Right forelimb (tissue), 1 donor: ENCODE measurements at places on chromosomes 16 and 17.

GRCh38 chr16:13093661-13094060 lies 192.3 kb downstream of the SHISA9 start:
- no peak for DNase-seq

DNA sequence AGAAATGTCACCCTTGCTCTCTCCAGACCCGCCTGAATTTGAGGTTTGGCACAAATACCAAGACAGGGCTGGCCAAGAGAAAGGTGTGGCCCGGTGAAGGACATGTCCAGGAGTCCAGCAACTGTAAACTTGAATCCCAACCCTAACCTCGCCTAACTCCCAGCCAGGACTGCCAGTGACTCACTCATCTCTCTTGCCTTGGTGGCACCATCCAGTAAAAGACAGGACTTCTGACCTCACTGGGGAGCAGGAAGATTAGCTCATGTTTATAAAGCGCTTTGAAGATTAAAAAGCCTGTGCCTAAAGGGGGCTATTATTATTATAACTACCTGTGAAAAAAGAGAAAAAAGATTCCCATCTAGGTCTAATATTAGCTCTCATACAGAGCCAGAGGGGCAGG lies 335.3 kb downstream of the SOX9 start:
- DNase-seq = no peak

DNA sequence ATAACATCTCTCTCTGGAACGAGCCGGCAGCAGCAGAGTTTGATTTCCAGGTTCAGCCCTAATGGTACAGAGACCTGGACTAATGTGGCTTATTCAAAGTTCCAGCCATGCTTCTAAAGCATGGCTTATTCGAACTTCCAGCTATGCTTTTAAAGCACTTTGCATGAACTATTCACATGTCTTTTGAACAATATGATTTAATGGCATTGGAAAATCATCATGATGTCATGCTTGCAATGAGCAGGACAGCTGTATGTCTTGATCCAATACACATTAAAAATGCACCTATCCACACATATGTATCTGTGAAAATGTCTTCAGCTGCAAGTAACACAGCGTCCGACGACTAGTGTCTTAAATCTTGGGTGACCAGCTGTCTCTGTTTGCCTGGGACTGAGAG lies 85.7 kb downstream of the MARF1 start:
- DNase-seq = no peak

- DNase-seq = no peak
Measured at GRCh38 chr16:50276801-50277555, 10.6 kb downstream of the ADCY7 start.

DNA sequence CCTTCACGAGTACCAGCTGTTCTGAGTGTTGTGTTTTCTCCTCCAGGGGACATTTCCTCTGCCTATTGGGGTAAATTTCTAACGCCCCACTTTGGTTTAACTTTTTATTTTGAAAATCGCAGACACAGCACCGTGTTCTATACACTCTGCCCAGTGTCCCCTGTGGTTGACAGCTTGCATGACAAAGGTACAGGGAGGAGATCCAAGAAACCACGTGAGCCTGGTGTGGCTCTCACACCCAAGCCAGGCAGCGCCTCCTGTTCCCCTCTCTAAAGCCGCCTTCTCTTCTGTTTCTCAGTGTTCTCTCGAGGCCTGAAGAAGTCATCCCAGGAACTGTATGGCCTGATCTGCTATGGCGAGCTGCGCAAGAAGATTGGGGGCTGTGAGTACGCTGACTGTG lies 25.4 kb downstream of the CRAMP1 start:
- no peak for DNase-seq

DNA sequence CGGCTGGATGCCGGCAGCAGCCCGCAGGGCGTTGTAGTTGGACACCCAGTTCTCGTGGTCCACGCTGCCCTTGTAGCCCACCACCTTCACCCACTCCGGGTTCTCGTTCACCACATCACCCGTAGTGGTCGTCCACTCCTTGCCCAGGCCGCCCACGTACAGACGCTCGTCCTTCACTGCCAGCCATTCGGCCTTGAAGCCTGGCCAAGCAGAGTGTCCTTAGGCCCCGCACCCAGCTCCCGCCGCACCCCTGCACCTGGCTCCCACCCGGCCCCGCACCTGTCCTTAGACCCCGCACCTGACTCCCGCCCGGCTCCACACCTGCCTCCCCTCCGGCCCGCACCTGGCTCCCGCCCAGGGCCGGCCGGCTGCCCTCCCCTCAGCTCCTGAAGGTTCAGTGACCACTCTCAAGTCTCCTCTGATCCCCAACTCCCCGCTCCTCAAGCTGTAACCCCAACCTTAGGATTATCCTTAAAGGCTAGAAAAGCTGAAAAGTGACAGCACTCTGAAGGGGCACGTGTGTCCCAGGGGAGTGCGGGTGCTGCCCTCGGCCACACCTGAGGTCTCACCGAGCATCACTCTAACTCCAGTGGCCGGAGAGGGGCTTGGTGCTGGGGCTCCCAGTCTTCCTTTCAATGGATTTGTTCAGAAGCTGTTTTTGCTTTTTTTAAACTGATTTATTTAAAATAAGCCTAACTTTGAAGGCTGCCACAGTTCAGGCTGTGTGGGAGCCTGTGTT lies 14.4 kb downstream of the CANT1 start:
- peak; percentile 35 for DNase-seq

DNA sequence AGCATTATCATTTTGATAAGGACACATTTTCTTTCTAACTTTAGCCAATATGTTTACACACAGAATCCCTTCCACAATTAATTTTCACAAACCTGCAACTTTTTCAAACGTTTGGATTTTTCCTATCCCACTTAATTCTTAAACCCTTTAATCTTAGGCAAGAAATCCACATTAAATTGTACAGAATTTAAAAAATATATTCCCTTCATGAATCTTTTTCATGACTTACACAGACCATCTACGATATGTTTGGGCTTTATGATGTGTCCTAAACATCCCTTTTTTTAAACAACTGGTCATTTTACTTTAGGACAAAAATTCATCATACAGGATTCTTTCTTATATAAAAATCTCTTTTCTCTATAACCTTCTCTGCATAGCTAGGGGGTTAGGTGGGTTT lies 241.5 kb upstream of the CNTNAP4 start:
- DNase-seq = no peak

- DNase-seq = no peak
Measured at GRCh38 chr16:84888450-84888849, 68.7 kb downstream of the CRISPLD2 start.

DNA sequence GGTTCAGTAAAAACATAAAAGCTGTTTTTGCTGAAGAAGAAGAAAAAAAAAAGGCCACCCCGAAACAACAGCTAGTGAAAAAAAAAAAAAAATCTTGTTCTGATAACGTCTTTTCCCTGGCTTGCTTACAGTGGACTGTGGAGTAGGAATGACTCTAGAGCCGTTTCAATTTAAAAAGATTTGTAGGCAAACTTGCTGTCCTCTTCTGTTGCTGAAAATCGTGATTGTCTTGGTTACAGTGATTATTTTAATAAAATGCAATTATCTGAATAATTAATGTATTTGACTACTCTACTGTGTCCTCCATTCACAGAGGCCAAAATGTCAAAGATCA lies 190.6 kb upstream of the TBX2 start:
- DNase-seq = no peak

- DNase-seq = no peak
Measured at GRCh38 chr17:76246080-76247066, 6.1 kb upstream of the RNF157 start.

GRCh38 chr16:23371368-23371767 lies 69.3 kb downstream of the SCNN1B start:
- no peak for DNase-seq

- DNase-seq = no peak
Measured at GRCh38 chr16:4681471-4682083, 11.8 kb upstream of the NUDT16L1 start.

DNA sequence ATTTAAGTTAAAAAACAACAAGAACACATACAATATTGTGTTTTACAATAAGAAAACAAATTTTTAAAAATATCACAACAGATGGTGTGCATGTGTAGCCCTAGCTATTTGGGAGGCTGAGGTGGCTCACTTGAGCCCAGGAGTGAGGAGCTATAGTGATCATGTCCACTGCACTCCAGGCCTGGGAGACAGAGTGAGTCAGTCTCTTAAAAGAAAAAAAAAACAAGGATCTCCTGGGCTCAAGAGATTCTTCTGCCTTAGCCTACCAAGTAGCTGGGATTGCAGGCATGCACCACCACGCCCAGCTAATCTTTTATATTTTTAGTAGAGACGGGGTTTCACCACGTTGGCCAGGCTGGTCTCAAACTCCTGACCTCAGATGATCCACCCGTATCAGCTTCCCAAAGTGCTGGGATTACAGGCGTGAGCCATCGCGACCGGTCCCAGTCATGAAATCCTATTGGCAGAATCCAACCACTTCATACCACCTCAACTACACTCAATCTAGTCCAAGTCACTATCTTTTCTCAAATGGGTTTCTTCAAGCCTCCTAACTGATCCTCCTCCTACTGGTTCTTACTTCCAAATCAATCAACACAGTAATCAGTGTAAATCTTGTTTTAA lies 55.0 kb downstream of the STH start:
- no peak for DNase-seq

- no peak for DNase-seq
Measured at GRCh38 chr17:60145006-60145935, 4.5 kb upstream of the CA4 start.

GRCh38 chr17:40180694-40181093 lies 3.4 kb downstream of the RAPGEFL1 start:
- DNase-seq = no peak

GRCh38 chr17:81927152-81927652 lies 333 bp downstream of the MAFG start:
- no peak for DNase-seq

GRCh38 chr16:65229191-65229662 lies 107.4 kb upstream of the CDH11 start:
- no peak for DNase-seq

- no peak for DNase-seq
Measured at GRCh38 chr17:76826330-76827068, 41.7 kb upstream of the MGAT5B start.

DNA sequence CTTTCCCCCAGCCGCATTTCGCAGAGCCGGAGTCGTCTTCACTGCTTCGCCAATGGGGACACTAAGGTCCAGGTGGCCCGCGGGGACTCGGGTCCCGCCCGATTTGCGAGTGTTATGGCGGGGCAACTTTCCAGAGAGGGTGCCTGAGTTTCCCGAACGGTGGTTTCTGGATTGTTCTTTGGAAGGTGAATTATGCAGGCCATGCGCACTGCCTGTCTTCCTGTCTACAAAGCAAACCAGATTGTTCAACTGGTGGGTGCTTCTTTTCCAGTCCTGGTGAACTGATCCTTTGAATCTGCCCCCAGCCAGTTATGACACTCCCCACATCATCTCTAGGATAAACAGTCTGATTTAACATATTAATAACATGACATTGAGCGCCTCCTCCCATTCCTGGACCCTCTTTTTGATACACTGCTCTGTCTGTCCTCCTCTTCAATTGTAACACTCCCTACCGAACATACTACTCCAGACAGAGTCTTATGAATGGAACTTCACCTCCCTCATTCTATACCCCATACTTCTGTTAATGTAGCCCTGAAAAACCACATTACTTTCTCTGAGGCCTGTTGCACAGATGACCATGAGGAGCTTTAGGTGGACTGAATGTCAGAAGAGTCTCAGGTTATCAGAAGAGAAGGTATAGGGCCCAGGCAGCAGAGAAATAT lies 159.0 kb downstream of the RAB11FIP4 start:
- DNase-seq = no peak

GRCh38 chr17:48575066-48575582 lies 3.0 kb downstream of the HOXB4 start:
- DNase-seq = no peak

GRCh38 chr16:66959704-66960161 lies 1.3 kb upstream of the CES3 start:
- no peak for DNase-seq

- no peak for DNase-seq
Measured at GRCh38 chr16:10598157-10598556, 17.8 kb upstream of the EMP2 start.

- no peak for DNase-seq
Measured at GRCh38 chr17:705863-706262, 8.8 kb downstream of the VPS53 start.

- no peak for DNase-seq
Measured at GRCh38 chr16:70465999-70466804, 11.8 kb downstream of the FCSK start.

- DNase-seq = no peak
Measured at GRCh38 chr17:57956291-57957119, 1.3 kb upstream of the CUEDC1 start.

DNA sequence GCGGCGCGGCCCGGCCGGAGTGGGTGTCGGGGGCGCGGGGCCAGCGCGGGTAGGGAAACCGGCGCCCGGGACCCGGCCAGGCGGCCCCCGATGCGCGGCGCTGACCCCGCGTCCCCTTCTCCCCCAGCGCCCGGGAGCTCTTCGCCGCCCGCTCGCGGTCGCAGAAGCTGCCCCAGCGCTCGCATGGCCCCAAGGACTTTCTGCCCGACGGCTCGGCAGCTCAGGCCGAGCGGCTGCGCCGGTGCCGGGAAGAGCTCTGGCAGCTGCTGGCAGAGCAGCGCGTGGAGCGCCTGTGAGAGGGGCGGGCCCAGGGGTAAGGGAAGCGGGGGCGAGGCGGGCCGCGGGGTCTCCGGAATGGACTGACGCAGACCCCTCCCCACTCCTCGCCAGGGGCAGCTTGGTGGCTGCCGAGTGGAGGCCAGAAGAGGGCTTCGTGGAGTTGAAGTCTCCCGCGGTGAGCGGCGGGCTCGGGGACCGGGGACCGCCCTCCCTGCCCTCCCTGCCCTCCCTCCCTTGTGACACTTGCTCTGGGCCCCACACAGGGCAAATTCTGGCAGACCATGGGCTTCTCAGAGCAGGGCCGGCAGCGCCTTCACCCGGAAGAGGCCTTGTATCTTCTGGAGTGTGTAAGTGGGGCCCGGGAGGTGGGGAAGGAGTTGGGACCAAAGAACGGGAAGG lies 430 bp downstream of the TSEN54 start:
- DNase-seq = no peak

GRCh38 chr17:41823141-41823524 lies 10.3 kb downstream of the FKBP10 start:
- DNase-seq = no peak

GRCh38 chr16:75667503-75667902 lies 9.3 kb downstream of the CPHXL2 start:
- DNase-seq = no peak

DNA sequence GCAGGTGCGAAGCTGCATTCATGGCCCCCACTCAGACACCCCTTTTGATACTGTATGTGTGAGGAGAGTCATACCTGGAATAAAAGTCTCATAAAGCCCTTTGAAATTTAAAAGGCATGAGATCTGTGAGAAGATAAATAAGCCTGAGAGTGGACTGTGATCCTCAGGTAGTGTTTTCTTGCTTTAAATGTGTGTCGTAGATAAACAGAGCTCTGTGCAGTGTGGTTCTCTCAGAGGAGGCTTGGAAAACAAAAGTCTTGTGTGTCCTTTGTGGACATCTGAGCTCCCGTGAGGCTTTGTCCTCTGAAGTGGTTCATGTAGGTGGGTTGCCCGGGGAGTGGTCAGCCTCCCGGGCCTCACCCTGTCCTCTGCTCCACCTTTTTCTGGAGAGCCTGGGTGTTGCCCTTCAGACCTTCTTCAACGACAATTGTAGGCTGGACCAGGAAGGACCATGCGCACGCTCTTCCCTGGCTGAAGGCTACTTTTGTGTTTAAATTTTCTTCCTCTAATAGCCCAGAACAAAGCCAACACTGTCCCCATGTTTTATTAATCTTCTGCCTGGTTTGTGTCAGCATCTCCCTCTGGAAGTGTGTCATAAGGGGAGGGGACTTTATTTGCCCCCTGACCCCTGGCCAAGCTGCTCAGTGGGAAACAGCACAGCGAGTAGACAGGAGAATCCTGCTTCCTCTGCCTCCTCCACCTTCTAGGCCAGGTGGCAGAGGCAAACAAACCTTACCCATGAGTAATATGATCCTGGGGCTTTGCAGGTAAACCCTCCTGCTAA lies 151.2 kb downstream of the MSI2 start:
- no peak for DNase-seq
